ENCODE measurements at places on chromosomes 11 and 22.

- no peak for DNase-seq
Observed at GRCh38 chr11:17572791-17573460, 25.9 kb downstream of the OTOG start.

GRCh38 chr11:34798985-34799384 is 117.2 kb downstream of the APIP start:
- DNase-seq, result no peak

GRCh38 chr11:19164230-19164855 is 37.4 kb downstream of the CSRP3 start:
- DNase-seq, result no peak

DNA sequence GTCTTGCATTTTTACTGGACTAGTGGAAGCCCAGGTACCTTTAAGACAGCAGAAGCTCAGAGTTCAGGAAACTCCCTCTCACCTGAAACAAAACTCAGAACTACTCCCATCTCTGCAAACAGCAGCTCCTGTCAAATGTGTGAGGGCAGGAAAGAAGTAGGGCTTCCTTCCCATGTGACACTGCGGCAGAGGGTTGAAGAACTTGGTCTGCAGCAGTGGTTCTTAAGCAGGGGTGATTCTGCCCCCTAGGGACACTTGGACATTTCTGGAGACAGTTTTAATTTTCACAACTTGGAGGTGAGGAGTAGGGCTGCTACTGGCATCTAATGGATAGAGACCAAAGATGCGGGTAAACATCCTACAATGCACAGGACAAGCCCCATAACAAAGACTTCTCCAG is 63.4 kb downstream of the RCN1 start:
- no peak for DNase-seq

DNA sequence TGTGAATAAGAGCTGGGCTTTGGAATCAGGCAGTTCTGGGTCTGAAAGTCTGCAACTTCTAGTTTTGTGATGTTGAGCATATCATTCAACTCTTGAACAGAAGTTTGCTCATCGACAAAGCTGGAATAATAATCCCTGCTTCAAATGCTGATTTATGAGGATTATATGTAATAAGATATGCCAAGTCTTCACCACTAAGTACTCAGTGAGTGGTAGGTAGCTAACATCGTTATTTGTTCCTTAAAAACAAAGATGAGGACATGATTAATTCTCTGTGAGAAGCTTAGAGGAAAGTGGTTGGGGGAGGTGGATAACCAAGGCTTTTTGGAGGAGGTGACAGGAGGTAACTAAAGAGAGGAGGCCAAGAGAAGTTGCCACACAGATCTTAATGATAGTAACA is 96.5 kb downstream of the ME3 start:
- no peak for DNase-seq

DNA sequence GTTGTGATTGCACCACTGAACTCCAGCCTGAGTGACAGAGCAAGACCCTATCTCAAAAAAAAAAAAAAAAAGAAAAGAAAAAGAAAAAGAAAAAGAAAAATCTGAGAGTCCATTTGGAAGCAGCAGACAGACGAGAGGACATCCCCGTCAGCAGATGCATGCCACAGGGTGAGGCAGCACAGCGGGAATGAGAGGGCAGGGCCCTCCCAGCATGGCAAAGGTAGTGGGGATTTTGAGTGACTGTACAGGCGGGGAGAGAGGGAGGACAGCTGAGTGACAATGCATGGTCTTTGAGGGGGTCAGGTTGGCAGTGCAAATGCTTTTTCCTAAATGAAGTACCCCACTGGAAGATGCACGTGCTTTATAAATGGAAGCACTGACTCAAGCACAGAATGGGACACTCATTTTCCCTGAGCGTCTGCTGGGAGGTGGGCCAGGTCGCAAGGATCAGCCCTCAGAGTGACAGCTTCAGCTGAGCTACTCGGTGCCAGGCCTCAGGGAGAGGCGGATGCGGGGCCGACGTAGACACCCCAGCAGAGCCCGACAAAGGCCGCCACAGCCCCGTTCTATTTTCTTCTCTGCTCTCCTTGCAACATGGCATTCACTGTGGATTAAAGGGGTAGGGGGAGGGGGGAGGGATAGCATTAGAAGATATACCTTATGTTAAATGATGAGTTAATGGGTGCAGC is 113.5 kb downstream of the SHANK2 start:
- no peak for DNase-seq

GRCh38 chr11:75503531-75504099 is 22.1 kb downstream of the GDPD5 start:
- DNase-seq, result no peak

- DNase-seq, result no peak
Observed at GRCh38 chr11:108501396-108501795, 3.2 kb upstream of the POGLUT3 start.

- no peak for DNase-seq
Observed at GRCh38 chr11:1054143-1055108, 17.9 kb upstream of the MUC6 start.

DNA sequence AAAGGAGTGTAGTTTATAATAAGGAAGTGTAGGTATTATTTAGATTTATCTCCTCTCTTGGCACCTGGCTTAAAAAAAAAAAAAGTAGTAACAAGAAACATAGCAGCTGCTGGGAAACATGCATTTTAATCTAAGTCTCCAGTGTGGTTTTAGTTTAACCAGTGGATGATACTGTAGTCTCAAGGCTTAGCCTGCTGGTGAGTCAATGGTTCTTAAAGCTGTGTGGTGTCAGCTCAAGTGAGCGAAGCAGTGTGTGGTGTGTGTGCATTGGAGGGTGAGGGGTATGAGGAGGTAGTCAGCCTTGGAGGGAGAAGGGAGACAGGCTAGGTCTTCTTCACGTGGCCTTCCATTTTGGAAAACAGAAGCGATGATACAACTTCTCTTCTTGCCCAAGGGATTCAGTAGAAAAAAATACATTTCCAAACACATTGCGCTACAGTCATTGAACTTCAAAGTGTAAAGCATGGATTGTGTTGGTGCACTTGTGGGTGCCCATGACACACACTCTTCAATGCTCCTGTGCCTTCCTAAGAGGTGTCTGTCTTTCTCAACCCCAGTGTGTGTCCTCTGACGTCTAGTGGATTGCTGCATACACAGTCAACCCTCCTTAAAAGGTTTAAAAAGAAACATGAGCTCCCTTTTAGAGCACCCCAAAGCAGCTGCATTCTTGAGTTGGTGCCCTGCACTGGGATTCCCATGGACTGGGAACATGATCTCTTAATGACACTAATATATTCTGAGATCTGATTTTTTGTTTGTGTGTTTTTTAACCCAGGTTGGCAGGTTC is 40.1 kb downstream of the ZBTB16 start:
- no peak for DNase-seq

GRCh38 chr11:834371-835316 is 1.9 kb downstream of the CD151 start:
- no peak for DNase-seq

GRCh38 chr11:72041364-72042063 is 38.8 kb downstream of the NUMA1 start:
- peak; percentile 62 for DNase-seq

DNA sequence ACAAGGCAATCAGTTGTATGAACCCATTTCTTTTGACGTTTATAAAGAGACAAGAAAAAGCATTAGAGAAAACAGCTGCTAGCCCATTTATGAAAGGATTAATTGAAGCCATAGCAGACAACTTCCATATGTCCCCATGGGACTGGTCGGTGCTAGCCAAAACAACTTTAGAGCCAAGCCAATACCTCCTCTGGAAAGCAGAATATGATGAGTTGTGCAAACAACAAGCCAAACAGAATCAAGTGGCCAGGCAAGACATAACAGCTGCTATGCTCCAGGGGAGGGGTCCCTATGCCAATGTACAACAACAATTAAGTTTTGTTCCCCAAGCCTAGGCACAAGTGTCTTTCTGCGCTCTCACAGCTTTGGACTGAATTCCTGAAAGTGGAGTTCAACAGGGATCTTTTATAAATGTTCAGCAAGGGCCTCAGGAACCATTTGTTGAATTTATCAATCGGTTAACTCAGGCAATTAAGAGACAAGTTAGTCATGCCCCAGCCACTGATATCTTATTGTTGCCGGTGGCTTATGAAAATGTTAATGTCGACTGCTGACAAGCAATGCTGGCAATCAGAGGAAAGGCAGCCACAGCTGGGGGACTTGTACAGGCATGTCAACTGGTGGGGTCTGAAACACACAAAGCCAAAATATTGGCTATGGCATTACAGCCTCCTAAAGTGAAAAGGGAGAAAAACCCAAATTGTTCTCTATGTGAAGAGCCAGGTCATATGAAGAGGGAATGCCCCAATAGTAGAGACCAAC is 1593.1 kb upstream of the TENM4 start:
- no peak for DNase-seq

- no peak for DNase-seq
Observed at GRCh38 chr11:123653483-123653826, 969 bp downstream of the SCN3B start.

GRCh38 chr11:133385781-133386180 is 146.5 kb downstream of the OPCML start:
- DNase-seq, result no peak

DNA sequence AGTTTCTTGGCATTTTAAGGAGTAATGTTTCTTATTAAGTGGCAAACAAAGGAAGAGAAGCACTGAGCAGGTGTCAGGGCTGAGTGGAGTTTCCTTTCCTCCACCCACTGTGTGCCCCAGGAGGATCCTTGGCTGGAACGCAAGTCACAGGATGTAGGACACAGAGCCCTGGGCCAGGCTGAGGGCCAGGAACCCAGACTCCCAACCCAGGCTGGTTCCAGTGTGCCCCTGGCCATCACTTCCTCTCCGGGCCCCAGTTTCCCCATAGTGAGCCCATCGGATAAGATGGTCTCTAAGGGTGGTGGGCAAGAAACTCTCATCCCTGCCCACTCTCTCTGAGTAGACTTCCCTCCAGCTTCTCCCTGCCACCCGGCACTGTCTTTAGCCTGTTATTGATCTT is 45.3 kb downstream of the LMO1 start:
- DNase-seq, result no peak

GRCh38 chr11:8720868-8721608 is 38.4 kb downstream of the RPL27A start:
- no peak for DNase-seq

DNA sequence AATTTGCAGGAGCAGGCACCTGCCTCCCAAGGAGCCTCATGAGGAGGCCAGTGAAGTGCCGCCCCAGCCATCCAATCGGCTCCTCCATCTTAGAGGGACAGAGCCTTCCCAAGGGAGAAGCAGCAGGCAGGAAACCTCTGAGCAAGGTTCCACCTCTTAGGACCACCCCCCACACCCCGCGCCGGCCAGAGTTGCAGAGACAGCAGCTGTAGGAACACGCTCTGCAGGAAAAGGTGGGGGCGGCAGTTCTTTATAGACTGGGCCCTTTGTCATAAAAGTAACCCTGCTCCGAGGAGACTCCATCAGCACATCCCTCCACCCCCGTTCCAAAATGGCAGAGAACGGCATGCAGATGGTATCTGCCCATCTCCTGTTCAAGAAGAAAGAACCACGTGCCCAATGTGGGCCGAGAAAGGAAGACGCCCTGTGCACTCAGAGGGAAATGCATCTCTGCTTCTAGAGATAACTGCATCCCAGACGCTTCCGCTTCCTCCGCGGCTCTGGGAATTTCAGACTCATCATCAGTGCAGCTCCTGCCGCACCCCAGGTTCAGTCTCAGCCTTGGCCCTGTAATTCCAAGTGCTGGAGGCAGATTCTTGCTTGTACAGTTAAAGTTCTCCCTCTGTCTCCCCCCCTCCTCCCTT is 98.5 kb downstream of the SPATA19 start:
- no peak for DNase-seq

- no peak for DNase-seq
Observed at GRCh38 chr22:32801537-32802236, at the start of gene TIMP3. Gene TIMP3, plus strand, starts transcription at chr22:32801705. Its CDS starts 297 bp downstream, at chr22:32802002.

GRCh38 chr11:57279116-57279515 is 42.1 kb upstream of the APLNR start:
- DNase-seq, result no peak

- no peak for DNase-seq
Observed at GRCh38 chr11:80899381-80899780, 1458.6 kb upstream of the TENM4 start.

GRCh38 chr11:130166457-130166784 is 6.8 kb downstream of the ST14 start:
- DNase-seq, result no peak

DNA sequence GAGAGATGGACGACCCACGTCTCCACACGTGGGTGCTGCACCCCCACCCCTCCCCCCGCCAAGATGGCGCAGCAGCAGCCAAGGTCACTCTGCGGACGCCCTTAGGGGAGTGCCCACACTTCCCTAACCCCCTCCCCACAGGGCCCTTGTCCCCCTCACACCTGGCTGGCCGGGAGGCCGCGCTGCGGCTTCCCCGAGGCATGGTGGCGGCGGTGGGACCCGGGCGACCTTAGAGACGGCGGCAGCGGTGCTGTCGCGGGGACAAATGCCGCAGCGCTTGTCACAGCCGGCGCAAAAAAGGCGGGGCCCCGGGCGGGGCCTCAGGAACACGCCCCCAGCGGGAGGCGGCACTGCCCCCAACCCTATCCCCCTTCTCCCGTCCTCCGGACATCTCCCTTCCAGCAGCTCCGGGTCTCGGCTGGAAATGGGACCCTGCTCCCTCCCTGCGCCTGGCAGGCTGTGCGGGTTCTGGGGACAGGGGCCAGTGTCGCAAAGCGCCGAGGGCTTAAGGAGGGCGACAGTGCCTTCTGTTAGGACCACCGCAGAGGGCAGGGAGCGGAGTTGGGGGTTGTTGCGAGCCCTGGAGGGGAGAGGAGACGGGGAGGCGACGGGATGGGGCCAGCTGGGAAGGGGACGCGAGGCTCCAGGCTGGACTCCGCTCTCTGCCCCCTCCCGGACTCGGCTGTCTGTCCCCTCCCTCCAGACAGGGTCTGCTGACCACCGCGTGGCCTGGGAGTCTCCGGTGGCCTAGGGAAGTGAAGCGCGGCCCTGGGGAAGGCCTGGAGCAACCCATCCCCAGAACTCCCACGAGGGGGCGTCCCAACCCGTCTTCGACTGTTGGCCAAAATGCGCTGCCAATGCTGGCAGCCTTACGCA is at the start of gene CHCHD10:
CHCHD10 (minus strand) TSS at position 300 of the 876 bp plus-strand sequence; CDS start at position 202, 98 bp downstream.
- peak; percentile 75 for DNase-seq

DNA sequence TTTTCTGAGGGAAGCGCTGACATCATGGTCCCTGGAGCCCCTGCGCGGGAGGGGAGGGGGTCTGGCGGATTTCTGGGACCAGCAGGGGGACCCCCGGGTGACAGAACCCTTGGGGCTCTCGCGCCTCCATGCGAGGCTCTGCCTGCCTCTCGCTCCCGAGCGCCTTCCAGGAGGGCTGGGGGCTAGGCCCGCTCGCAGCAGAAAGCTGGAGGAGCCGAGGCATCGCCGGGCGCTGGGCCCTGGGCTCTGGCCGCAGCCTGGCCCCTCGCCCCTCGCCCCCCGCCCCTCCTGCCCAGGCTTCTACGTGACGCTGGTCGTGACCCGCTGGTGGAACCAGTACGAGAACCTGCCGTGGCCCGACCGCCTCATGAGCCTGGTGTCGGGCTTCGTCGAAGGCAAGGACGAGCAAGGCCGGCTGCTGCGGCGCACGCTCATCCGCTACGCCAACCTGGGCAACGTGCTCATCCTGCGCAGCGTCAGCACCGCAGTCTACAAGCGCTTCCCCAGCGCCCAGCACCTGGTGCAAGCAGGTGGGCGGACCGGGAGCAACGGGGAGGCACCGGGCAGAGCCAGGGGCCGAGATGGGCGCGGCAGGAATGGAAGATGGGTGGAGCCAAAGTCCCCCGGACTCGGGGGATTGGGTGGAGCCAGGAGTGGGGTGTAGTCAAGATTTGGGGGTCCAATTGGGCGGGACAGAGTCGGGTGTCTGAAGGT is 5.4 kb downstream of the BEST1 start:
- DNase-seq, result peak; percentile 39
